Activated CD8-positive, alpha-beta memory T cell treated with anti-CD3 and anti-CD28 coated beads for 4 hours (primary cell): ENCODE measurements at places on chromosomes 16 and 17.

DNA sequence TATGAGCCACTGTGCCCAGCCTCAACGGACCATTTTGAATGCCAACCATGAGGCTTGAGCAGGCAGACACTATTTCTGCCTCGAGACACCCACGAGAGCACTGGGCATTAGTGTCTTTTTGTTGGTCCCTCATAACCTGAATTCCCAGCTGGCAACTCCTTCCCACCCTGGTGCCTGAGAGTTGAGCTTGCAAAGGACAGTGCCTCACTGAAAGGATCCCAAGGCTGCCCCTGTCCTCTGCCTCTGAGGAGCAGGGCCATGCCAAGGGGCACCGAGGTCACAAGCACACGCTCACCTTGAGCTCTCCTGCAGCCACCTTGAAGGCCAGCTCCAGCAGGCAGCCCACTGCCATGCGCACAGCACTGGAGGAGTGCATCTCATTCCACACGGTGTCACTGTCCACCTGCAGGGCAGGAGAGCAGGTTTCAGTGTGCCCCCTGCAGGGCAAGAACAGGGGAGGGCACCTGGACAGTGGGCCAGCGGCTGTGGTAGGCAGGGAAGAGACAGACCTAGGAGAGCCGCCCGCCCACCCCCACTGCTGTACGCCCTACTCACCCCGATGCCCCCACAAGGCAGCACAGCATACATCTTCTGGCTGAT, 12.8 kb downstream of the G6PC3 start:
- DNase-seq = no peak

- no peak for DNase-seq
Observed at GRCh38 chr16:2026461-2027023, at the start of gene NHERF2. Gene NHERF2, plus strand, starts transcription at chr16:2026902. Its CDS starts 104 bp downstream, at chr16:2027006.

GRCh38 chr17:75531721-75532072, 6.2 kb downstream of the LLGL2 start:
- no peak for DNase-seq

GRCh38 chr17:17019430-17019762, 22.9 kb upstream of the MPRIP start:
- no peak for DNase-seq

GRCh38 chr16:4790871-4791270, 2.7 kb upstream of the SEPTIN12 start:
- no peak for DNase-seq

GRCh38 chr16:71666264-71666663, 40.3 kb downstream of the MARVELD3 start:
- DNase-seq = no peak

DNA sequence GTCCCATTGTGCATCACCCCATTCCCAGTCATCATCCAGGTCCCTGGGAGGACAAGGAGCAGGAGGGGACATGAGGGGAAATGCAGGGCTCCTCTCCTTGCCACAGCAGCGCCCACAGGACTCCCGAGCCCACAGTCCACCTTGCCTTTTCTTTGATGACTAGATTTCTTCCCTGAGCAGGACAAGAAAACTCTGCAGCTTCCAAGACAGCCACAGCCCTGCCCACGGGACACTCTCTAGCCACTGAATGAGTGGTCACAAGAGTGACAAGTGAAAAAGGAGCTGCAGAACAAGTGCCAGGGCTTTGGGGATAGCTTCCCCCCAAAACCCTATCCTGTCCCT, 4.7 kb downstream of the NEURL4 start:
- no peak for DNase-seq

GRCh38 chr17:28443901-28444638, 29.4 kb upstream of the SLC13A2 start:
- DNase-seq = no peak

DNA sequence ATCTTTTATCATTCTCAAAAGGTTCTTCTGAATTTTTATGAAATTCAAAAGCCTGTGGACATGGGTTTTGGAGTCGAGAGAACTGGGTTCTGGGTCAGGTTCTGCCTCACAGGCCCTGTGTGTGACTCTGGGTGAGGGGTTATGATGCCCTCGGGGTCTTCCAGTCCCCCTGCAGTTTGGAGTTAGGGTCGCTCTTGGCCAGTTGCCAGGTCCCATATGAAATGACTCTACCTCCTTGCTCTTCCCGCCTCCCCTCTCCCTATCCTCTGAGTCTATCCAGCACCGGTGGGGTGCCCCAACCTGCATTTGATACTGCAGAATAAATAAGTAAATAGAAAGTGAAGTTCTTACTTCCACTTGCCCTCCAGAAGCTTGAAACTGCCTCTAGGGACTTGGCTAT, 54.1 kb downstream of the ZDHHC7 start:
- DNase-seq = no peak

DNA sequence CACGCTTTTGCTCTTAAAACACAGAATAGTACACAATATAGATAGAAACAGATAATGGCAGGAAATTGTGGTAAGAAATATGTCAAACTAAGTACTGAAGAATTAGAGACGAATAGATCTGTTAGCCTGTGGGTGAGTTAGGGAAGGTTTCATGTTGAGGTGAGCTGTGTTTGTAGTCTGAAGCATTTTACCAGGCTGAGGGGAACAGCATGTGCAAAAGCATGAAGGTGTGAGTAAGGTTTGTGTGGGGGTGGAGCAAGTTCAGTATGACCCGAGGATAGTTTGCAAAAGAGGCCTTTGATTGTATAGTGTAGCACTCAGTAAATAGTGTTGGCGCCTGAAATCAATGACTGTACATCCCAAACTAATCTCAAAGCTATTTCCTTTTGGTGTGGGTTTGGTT, 13.8 kb downstream of the IGSF6 start:
- DNase-seq = no peak

DNA sequence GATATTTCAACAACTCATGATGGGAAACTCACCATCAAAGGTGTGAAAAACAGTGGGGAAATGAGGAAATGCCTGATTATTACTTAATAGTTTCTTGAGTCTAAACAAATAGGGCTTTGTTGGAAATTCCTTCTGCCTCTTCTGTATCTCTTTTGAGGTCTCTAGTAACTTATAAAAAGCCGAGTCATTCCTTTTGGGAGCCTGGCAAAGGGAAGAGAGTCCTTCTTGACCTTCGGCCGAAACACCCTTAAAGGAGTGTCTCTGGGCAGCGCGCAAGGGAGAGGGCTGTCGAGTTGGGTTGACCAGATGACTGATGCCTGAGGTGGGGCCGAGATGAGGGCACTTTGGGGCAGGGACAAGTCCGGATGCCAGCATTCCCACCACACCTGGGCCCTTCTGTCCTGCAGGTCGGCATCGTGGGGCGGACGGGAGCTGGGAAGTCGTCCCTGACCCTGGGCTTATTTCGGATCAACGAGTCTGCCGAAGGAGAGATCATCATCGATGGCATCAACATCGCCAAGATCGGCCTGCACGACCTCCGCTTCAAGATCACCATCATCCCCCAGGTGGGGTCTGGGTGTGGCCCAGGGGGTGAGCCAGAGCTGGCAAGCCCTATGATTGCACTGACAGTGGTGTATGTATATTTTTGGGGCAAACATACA, 89.2 kb downstream of the ABCC6 start:
- DNase-seq = no peak

DNA sequence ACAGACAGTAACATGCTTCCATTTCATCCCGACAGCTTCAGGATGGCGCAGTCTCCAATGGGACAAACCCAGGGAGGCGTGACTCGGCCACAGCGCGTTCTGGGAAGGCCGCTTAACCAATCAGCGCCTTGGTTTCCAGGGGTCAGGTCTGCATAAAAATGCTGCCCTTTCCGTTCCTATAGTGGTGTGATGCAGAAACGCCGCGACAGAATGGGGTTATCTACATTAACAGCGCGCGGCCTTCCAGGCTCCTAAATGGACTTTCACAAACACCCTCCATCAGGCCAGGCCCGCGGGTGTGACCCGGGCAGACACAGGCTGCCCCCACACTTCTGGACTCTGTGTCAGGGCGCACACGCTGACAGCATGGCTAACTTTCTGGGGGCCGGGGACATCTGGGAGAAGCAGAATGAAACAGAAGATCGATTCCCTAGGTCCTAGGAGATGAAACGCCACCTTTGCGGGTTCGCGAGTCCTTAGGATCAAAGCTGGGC, 792 bp downstream of the TMEM231 start:
- no peak for DNase-seq

GRCh38 chr17:64320613-64321553, 57.8 kb upstream of the TEX2 start:
- DNase-seq = peak; percentile 18

DNA sequence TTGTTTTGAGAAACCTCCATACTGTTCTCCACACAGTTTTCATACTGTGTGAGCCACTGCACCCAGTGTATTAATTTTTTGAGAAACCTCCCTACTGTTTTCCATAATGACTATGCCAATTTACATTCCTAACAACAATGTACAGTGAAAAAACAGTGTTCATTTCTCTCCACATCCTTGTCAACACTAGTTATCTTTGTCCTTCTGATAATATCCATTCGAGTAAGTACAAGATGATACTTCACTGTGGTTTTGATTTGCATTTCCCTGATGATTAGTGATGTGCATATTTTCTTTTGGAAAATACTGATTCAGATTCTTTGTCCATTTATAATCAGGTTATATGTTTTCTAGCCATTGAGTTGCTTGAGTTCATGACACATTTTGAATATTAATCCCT, 462.0 kb downstream of the CDH11 start:
- no peak for DNase-seq

DNA sequence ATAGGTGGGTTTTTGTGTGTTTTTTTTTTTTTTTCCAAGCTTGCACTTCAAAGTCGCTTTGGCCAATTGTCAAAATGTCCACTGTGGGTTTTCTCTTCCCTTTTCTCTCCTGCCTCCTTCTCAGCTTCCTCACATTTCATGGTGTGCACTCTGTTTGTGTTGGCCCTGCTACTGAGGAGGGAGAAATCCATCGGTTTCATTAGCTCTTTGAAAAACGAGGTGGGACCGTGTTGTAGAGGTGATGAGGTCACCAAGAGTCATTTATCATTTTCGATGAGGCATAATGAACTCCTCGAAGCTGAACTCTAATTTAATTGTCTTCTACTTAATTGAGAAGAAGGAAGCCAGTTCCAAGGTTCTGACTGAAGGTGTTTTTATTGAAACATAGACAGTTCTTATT, 174.4 kb upstream of the TOX3 start:
- DNase-seq = no peak

DNA sequence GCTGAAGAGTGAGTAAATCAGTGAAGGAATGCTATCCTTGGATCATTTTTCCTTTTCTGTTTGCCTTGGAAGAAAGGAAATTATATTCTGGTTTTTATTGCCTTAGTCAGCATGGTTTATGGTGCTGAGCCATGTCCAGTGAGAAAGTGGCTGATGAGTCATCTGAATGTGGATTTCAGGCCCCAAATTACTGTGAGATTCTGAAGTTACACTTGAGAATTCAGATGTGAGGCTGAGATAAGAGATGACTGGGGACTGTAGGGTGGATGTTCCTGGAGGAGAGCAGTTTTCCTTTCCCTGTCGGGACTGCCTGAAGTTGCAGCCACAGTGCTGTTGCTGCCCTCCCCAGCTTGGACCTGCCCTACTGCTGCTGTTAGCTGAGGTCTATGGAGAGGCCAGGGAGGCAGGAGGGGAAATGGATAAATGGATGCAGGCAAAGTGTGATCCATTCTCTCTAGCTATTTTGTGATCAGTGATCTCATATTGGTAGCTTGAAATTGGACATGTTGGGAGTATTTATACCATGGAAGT, 4.2 kb upstream of the MAP3K14 start:
- no peak for DNase-seq

DNA sequence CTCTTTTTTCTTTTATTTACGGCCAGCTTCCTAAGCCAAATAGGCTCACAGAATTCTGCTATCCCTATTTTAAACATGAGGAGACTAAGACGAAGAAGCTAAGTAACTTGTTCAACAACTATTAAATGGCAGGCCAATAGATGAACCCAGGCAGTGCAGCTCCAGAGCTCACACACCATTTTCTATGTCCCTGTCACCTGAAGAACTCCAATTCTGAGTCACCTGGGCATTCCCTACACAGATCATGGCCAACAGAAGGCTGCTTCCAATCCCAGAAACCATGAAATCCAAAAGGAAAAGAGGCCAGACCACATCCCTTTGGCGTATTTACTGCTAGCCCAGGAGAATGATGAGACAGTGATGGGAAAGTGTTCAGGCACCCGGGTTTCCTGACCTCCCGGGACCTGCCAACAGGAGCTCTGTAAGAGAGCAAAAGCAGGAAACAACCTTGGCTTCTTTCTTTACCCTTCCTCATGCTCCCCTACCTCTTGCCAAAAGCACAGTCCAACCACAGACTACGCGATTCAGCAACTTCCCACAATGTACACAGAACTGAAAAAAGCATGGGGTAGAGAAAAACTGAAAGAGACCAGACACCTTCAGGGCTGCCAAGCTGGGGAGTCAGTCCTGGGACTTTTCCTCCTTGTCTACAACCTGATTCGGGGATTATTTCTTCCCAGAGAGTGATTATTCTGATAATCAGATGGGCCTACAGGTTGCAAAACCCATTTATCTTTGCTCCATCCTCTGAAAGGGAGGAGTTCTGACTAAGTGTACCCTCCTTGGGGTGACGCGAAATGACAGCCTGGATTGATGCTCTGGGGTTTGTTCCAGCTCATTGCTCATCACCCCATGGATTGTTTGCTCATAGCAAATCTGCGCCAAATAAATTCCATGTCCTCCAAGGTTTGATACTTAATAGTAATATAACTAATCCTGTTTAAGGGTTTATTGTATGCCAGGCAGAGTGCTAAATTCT, 47.8 kb upstream of the HAS3 start:
- no peak for DNase-seq

DNA sequence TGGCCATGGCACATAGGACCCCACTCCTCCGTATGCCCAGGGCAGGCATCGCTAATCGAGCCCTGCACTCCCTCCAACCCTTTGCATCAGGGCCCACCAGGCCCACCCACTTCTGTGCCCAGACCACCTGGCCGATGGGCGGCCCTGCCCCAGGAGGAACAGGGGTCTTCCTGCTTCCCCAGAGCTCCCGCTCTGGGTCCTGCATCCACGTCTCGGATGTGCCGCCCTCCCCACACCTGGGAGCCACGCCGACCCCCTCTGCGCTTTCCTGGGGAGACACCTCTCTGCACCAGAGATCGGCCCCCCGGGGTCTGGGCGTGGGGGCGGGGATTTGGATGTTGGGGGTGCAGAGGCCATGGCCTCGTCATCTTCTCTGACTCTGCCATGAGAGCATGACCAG, 21.1 kb upstream of the SSTR5 start:
- no peak for DNase-seq

- no peak for DNase-seq
Observed at GRCh38 chr17:51427323-51427811, 167.0 kb downstream of the UTP18 start.

- DNase-seq = peak; percentile 74
Observed at GRCh38 chr17:2266045-2266864, 37.3 kb downstream of the SMG6 start.

GRCh38 chr16:59181821-59182420, 447.8 kb upstream of the GOT2 start:
- DNase-seq = no peak

- DNase-seq = no peak
Observed at GRCh38 chr16:68539711-68540239, 684 bp downstream of the ZFP90 start.

DNA sequence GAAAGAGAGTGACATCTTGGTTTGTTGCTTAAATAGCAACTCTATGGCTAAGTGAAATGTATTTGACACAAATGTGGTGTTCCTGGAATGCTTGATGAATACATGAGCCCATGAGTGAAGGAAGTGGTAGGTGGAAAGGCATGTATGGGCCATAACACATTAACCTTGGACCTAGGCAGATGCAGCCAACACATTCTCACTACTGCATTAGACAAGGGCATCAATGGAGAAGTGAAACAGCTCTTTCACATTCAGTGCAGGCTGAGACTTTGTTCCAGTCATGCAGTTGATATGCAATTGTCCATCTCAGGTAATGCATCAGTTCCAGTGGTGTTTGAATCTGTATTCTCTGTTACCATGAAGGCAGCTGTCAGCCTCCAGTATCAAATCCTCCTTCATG, 133.6 kb downstream of the HS3ST3B1 start:
- no peak for DNase-seq

GRCh38 chr17:48555258-48556228, 10.6 kb upstream of the HOXB2 start:
- no peak for DNase-seq
